ENCODE measurements at places on chromosomes 7 and 10.

DNA sequence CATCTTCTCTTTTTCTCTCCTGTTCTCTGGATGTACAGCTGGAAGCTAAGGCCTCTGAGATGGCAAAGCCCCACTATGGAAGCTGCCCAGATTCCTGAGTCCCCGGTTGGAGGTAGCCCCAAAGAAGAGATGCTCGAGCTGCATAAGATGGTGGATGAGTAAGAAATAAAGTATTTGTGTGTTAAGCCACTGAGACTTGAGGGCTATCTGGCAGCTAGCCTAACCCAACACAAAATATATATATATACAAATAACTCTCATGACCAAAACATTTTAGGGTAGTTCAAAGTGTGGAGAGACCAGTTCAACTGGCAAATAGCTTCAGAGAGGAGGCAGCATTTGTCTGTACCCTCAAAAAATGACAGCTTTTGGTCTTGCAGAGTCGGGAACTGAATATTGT is 72.4 kb upstream of the PDE1C start:
- no peak for DNase-seq

GRCh38 chr10:1553951-1554350 is 183.4 kb downstream of the ADARB2 start:
- DNase-seq, result no peak

DNA sequence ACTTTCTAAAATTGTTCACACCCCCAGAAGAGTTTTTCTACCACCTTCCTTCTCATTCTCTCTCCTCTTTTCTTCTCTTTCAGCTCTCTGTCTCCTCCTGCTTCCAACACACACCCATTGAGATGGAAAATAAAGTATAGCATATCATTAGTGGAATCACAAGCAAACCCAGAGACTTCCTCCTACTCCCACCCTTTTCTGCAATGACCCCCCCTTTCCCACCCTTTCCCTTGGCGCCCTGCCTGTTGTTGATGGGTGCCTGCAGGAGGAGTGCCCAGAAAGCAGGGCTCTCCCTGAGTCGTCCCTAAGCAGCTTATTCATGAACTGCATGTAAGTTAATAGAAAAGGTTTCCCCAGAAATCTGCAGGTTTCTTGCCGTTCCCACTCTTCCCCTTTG is 300.0 kb downstream of the PLXNA4 start:
- DNase-seq, result peak; percentile 5

- DNase-seq, result no peak
Measured at GRCh38 chr7:139523199-139523941, at the start of gene CLEC2L. Gene CLEC2L (plus strand): TSS chr7:139523685. CDS start chr7:139523928, 243 bp downstream.

- peak; percentile 38 for DNase-seq
Measured at GRCh38 chr10:3874990-3875841, 90.2 kb upstream of the KLF6 start.

DNA sequence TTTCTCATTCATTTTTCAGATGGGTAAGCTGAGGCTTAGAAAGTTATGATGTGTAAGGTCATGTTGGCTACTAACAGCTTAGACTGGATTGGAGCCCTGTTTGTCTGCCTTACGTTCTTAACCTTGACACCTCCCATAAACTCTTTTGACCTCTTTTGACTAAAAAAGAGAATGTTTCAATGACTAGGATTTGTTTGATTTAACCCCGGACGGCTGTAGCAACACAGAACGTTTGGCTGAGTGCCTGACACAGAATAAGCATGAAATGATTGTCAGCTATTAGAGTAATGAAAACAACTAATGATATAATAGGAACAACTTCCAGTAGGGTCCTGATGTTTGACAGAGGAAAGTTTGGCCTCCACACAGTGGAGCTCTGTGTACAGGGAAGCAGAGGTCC is 83.3 kb upstream of the PDZD8 start:
- DNase-seq, result no peak

DNA sequence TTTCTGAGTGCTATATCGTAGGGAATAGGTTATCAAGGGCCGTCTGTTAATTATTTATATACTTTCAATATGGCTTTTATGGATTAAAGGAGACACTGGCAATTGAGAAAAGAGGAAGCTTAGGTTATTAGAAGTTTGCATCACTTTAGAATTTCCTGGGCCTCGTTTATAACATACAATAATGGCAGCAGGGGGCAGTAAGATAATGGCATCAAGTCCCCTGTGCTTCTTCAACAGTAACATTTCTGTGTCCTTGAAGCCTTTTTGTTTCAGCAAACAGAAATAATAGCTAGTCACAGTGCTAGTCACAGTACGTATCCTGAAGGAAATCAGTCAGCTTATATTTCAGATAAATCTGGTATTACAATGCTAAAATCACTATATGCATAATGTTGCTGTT is 41.9 kb downstream of the SPAM1 start:
- no peak for DNase-seq

DNA sequence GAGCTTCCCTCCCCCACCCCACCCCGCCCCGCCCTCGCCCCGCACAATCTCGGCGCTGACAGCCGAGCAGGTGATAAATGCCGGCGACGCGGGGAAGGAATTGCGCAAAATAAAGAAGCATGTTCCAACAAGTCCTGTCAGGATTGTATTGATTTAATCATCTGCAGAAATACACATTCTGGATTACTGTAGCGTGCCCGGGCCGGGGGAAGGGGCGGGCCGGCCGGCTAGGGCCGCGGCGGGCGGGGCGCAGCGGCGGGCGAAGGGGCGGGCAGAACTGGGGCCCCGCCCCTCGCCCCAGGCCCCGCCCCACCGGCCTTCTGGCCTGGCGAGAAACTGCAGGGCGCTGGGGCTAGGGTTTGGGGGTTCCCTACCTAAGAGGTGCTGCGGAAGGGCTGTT is 88.9 kb upstream of the PAX2 start:
- peak; percentile 23 for DNase-seq

DNA sequence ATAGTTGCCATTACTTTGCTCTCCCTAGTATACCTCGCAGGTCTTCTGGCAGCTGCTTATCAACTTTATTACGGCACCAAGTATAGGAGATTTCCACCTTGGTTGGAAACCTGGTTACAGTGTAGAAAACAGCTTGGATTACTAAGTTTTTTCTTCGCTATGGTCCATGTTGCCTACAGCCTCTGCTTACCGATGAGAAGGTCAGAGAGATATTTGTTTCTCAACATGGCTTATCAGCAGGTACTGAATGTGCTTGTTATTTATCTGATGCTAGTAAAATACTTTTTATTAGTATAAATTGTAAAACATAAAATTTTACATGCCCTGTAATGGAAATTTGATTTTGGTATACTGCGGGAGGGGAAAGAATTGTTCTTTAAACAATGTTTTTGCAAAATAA is 15.7 kb downstream of the STEAP2 start:
- no peak for DNase-seq

All from DMS153 (cell line).